ENCODE measurements at places on chromosomes 2 and 18.

GRCh38 chr2:96260387-96261260 is 5.2 kb downstream of the TMEM127 start:
- DNase-seq, result peak; percentile 89

DNA sequence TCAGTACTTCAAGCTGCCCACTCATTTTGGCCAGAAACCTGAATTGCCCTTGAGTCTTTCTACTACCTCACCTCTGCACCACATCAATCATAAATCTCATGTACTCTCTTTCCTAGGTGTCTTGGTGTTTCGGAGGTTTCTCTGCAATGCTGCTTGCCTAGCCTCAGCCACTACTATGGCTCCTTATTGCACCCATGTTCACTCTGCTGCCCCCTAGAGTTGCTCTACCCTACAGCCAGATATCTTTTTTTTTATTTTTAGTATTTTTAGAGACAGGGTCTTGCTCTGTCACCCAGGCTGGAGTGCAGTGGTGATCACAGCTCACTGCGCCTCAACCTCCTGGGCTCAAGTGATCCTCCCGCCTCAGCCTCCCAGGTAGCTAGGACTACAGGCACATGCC is 413.0 kb downstream of the PTPRM start:
- DNase-seq, result no peak

- DNase-seq, result no peak
Observed at GRCh38 chr2:170969030-170969429, 40.0 kb downstream of the GORASP2 start.

DNA sequence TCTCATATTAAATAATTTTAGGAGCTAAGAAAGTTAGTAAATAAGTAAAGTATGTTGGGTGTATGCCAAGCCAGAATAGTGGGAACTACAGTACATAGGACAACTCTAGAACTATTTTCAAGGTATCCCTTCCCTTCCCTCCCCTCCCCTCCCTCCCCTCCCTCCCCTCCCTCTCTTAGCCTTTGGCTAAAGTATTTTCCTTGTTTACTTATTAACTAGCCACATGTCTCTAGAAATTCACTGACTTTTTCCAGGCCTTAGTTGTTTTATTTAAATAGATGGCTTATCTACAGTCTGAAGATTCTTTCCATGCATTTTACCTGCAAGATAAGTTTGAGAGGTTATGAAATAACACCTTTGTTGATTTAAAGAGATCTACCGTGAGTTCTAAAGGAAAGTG is 402.1 kb downstream of the PARD3B start:
- DNase-seq, result no peak

GRCh38 chr2:222576171-222577081 is 79.5 kb downstream of the FARSB start:
- no peak for DNase-seq

- no peak for DNase-seq
Observed at GRCh38 chr2:107543793-107544192, 282.9 kb upstream of the RGPD4 start.

GRCh38 chr2:240704651-240705050 is 13.0 kb downstream of the AQP12A start:
- no peak for DNase-seq

GRCh38 chr2:31347750-31348149 is 66.8 kb downstream of the XDH start:
- peak; percentile 86 for DNase-seq

DNA sequence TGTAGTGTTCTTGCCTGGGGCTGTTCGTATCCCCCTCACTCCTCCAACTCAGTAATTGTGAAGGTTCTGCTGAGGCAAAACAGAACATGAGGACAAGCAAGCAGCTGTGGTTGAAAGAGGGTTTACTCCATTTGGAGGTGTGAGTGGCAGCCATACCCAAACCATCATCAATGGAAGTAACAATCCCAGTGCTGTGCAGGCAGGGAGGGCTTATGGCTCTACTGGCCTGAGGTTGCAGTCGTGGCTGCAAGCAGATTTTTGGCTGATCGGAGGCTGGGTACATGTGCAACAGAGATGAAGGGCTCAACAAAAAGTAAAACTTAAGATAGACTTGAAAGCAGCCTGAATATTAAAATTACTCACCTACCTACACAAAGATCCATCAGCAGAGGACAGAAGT is 13.2 kb downstream of the SRSF7 start:
- no peak for DNase-seq

GRCh38 chr2:221124532-221125240 is 447.4 kb downstream of the EPHA4 start:
- DNase-seq, result peak; percentile 5

DNA sequence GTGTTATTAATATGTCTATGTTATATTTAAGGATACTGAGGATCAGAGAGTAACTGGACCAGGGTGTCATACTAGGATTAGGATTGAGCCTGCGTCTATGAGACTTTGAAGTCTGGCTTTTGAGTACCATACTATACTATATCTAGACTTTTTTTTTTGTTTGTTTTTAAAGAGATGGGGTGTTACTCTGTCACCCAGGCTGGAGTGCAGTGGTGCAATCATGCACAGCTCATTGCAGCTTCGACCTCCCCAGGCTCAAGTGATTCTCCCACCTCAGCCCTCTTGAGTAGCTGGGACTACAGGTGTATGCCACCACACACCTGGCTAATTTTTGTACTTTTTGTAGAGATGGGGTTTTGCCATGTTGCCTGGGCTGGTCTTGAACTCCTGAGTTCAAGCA is 66.2 kb upstream of the MAP4K3 start:
- DNase-seq, result no peak

GRCh38 chr2:57549642-57550102 is 496.9 kb upstream of the VRK2 start:
- DNase-seq, result peak; percentile 15

GRCh38 chr18:74499633-74500032 is 3.5 kb downstream of the CNDP2 start:
- no peak for DNase-seq

DNA sequence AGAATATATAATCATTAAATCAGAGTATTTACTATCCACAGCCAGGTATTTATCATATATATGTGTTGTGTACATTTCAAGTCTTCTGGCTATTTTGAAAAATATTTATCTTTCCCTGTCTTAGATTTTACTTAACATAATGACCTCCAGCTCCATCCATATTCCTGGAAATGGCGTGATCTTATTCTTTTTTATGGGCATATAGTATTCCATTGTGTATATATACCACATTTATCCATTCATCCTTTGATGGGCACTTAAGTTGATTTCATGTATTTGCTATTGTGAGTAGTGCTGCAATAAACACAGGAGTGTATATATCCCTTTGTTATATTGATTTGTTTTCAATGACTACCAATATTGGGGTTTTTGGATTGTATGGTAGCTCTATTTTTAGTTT is 6.6 kb downstream of the GCC2 start:
- DNase-seq, result no peak

DNA sequence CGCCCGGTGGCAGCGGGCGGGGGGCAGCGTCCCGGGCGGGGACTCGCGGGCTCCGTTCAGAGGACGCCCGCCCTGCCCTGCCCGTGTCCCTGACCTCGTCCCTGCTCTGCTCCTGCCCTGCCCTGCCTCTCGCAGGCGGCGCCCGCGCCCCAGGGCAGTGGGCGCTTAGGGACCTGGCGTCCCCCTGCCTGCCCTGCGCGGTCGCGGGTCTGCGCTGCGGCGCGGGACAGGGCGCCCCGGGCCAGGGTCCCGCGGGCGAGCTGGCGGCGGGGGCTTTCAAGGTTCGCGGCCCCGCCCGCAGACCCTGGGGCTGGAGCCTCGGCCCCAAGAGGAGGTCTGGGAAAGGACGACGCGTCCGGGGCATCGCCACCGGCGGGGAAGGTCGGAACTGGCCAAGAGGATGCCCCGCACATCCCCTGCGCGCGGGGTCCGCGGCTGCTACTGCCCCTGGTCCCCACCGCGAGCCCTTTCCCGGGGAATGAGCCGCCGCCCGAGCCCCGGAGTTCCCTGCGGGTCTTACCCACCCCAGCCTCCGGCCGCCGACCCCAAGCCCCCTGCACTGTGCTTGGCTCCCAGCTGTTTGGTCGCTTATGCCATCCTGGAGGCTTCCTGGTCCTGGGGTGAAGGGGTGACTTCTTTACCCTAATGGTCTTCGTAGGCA is 679 bp downstream of the RNF144A start:
- DNase-seq, result peak; percentile 23

- DNase-seq, result no peak
Observed at GRCh38 chr2:210519594-210519993, 36.8 kb upstream of the CPS1 start.

DNA sequence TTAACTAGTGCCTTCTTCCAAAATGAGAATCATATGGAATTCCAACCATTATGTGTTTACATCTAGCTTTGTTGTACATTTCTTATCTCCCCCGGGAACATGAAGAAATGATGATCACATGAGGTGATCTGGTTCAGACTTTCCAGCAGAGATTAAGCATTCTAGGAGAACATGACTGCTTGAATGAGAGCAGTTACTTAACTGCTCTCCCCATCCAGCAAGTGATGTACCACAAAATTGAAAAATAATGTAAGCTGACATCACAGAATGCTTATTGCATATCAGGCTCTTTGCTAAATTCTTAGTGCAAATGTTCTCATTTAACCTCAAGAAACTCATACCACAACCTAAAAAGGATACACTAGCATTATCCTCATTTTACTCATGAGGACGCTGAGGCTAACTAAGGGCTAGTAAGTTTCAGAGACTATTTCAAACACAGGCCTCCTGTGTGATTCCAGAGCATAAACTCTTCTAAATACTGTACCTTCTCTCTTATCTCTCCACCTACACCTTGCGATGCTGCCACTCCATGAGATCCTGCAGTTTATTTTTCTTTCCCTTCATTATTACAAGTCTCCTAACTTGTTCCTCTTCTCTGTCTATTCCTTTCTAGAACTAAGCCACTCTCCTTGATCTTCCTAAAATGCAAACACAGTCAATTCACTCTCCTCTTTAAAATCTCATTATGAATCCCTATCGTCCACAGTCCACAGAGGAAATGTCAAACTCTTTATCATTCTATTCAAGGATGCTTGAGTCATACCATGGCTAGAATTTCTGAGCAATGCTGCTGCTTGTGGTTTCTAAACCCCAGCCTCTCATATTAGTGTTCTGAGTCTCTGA is 1224.8 kb upstream of the ZEB2 start:
- DNase-seq, result peak; percentile 67

DNA sequence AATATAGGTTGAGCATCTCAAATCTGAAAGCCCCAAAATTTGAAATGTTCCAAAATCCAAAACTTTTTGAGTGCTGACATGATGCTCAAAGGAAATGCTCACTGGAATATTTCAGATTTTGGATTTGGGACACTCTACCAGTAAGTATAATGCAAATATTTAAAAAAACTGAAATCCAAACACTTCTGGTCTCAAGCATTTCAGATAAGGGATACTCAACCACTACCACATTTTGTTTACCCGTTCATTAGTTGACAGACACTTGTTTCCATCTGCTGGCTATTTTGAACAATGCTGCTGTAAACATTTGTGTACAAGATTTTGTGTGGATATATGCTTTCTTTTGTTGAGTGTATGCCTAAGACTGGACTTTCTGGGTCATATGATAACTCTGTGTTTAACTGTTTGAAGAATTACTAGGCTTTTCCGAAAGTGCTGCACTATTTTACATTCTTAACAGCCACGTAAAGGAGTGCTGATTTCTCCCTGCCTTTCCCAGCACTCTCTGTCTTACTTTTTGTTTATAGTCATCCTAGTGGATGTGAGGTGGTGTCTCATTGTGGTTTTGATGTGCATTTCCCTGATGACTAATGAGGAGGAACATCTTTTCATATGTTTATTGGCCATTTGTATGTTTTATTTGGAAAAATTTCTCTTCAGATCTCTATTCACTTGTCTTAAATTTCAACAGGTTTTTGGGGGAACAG is 19.5 kb upstream of the DCDC2C start:
- no peak for DNase-seq

DNA sequence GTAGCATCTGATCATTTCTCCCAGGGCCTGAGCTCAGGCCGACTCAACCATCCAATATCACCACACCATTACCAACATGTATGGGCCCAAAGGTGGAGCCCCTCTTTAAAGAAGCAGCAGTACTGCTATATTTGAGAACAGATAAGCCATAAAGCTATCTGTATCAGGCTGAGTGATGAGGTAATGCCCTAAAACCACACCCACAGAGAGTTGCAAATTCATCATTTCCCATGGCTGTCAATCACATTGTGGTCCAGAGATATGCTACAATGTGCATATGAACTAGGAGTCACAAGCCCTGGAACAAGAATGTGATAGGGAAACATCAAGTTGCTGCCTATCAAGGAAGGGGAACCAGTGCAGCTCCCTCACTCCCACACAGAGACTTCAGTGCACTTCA is 52.6 kb upstream of the GALNT13 start:
- no peak for DNase-seq

DNA sequence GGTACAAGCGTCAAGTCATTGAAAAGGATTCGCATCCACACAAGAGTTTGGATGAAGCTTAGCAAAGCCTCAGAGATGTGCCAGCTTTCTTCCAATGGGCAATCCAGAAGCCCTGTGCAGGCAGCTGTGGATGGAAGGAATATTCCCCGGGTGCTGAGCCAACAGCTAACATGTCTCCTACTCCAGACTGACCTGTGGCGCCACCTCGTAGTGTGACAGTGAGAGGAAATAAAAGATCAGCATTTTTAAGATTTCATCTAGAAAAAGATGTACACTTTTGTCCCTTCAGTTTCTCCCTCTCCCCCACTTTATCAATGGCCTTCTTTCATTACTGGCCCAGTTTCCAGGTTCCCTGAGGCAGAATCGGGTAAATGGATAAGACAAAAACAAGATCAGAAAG is 48.9 kb upstream of the SPATS2L start:
- no peak for DNase-seq

- no peak for DNase-seq
Observed at GRCh38 chr2:162824304-162824703, 14.3 kb downstream of the KCNH7 start.

DNA sequence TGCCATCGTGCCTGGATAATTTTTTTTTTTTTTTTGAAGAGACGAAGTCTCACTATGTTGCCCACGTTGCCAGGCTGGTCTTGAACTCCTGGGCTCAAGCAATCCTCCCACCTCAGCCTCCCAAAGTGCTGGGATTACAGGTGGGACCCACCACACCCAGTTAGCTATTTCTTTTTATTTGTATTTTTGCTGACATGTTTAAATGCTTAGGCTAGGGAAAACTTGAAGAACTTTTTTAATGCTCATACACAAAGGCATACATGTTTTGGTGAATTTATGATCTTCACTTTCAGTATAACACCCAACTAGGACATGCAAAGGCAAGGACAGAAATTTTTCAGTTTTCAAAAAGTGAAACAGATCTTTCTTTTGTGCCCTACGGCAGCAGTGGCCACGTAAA is 9.9 kb downstream of the L3MBTL4 start:
- no peak for DNase-seq

DNA sequence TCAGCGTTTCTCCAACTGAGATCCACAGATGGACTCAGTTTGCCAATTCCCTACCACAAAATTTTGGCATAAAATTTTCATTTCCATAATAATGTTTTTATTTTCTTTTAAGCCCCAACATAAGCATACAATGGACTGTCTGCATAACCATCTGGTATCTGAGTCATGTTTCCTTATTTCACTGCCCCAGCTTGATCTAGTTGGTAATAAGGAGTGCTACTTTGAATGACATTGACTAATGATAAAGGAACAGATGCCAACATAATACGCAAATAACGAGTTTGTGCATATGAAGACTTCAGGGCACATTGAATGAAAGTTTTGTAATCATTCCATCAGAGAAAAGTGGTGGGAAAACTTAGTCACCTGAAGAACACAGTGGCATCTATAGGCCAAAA is 8.8 kb upstream of the MBD2 start:
- DNase-seq, result no peak

All from GM03348 (cell line).